Mammary epithelial cell (primary cell): ENCODE measurements at places on chromosomes 4 and X. TPM values are rescaled to one million over a fixed set of nuclear protein-coding genes. Genes with fewer than 3 reads are reported as not detected.
A peak's percentile ranks its signal among the peaks of the same experiment; 100 is the strongest.

DNA sequence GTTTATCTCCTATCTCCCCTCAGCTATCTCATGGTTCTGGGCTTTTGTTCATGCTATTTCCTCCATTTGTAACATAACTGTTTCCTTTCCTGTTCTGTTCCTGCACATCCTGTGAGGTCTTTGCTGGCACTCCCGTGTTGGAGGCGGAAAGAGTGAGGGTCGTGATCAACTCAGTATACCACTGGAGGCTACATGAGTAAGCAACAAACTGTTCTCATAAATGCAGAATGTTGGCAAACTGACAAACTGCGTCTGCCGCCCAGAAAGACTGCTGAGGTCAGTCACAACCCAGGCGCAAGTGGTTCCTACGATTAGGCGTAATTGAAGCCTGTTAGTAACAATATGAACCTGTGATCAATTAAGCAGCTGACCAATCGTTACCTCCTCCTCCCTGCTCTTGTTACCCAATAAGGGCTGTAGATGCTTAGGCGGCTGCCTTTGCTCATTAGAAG is 48.8 kb downstream of the C4orf33 start:
- no peak for DNase-seq

- DNase-seq = no peak
Observed at GRCh38 chr4:6529021-6529420, 46.0 kb upstream of the MAN2B2 start.

DNA sequence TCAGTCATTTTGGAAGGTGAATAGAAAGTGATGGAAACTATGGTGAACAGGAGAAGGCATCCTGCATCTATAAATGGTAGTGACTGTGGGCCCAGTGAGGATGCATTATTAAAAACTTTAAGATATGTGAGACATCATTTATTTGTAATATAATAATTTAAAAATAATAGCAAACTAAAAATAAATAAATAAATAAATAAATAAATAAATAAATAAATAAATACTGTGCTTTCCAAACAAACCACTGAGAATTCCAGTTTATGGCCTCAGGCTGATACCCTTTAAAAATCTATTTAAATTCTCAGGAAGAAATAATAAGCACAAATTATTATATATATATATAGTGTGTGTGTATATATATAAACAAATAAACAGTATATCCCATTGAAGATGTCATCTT is 248.0 kb upstream of the DCAF8L1 start:
- DNase-seq = no peak

DNA sequence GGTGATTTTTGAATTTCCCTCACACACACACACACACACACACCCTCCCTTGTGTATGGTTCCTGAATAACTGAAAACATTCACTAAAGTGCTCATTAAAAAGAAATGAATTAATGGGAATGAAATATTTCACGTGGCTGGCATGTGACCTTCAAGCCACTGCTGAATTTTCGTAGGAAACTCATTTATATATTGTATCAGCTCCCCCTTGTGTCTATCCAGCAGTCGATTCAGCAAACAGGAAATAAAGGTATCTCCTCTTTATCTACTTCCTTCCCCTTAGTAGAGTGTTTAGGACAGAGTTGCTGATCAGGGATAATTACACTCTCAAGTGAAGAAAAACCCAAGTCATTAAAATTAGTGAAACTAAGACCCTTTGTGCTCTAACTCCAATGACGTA is 912.6 kb upstream of the LCORL start:
- DNase-seq = peak; percentile 2

DNA sequence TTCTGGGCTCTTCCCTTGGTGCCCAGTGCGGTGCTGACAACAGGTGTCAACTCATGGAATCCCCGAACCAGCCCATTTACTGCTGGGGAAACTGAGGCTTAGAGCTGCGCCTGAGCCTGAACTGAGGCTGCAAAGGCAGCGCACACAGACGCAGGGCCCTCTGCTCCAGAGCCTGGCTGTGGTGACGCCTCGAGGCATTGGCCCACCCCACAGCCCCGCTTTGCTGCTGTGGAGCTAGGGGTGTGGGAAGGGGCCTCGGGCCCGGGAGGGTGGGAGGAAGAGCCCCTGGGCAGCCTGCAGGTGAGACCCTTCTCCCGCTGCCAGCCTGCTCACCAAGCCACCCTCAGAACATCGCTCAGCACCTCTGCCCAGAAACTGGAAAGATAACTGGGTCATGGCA is 97.4 kb upstream of the LRPAP1 start:
- DNase-seq = no peak

- DNase-seq = peak; percentile 73
Observed at GRCh38 chr4:37873386-37873785, 17.5 kb upstream of the TBC1D1 start.

GRCh38 chr4:163815776-163816175 is 321.3 kb downstream of the TMA16 start:
- no peak for DNase-seq

- no peak for DNase-seq
Observed at GRCh38 chrX:24789047-24789446, 95.3 kb downstream of the POLA1 start.

GRCh38 chrX:150982235-150982787 is 824 bp upstream of the HMGB3 start:
- no peak for DNase-seq

DNA sequence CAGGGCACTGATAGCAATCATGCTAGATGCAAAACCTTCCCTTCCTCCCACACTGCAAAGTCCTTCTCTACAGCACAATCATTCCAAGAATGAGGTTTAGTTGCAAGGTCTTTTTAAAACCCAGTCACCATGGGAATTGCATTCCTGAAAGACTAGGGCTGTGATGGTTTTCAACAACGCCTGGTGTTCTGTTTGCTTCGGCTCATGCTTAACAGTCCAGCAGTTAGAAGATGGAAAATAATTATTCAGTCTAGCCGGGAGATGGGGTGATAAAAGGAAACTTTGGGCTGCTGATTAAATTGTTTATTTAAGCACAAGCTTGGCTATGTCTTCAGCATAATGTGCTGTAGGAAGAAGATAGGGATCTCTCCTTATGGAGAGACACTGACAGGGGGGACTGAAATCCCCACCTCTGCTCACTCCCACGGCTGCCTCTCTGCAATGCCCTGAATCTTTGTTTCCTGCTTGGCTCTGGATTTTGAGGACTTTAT is 211.4 kb downstream of the MID1IP1 start:
- DNase-seq = no peak

DNA sequence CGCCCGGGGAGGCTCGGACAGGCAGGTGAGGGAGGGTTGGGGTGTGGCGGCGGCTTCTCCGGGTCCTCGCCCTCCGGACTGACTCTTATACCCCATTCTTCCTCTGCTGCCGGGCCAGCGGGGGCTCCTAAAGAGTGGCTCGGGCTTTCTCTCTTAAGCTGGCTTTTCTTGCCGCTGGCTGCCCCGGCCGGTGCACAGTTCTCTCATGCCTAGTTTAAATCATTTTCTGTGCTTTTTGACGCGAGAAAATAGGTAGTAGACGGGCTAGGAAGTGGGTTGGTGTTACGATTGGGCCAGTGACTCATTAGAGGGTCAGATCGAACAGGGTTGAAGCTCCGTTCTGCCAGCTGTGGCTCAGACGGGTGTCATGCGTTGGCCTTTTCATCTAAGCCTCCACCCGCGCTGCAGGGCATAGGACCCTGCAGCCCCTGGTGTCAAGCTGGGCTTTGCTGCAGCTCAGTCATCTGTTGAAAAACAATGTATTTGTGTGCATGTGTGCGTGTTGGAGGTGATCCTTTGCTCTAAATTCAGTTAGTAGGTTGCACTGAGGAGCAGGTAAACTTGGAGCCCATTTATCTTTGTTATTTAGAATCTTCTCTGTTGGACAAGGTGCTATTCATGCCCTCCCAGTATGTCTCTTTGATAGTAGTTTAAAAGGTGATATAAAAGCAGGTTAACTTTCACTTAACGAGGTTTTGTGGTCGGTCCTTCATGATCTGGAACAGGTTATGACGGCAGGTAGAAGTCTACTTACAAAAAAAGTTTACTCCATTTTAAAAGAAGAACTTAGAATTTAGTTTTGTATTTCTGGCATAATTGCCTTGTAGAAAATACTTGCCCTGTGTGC is 802 bp downstream of the BMP2K start:
- peak; percentile 80 for DNase-seq

- DNase-seq = no peak
Observed at GRCh38 chr4:14883166-14883565, 119.1 kb upstream of the CPEB2 start.

DNA sequence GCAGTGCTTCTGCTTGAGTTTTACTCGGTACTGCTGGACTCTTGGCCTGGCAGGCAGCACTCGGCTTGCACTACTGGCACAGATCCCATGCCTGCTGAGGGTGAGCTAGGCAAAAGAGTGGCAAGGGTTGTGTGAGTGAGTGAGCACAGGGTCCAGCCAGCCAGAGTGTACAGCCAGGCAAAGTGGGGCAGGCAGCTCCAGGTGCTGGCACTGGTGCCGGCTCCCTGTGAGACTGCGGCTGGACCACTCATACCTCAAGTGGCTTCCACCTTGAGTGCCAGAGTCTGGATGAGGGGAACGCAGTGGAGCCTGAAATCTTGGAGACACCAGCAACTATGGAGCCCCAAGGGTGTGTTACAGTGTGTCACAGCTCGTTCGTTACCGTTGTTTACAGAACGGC is 1451.9 kb upstream of the AGA start:
- DNase-seq = no peak

DNA sequence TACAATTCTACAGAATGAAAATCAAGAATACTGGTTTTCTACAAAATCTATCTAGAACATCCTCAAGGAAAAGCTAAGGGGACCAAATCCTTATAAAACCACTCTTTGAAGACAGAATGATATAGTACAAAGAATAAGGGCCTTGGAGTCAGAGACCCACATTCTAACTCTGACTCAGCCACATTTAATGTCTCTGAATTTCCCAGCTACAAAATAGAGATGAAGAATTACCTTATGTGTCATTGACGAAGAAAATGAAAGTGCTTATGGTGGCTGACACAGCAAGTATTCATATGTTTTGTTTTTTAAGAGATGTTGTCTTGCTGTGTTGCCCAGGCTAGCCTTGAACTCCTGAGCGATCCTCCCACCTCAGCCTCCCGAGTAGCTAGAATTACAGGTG is 35.9 kb upstream of the CXorf38 start:
- no peak for DNase-seq

GRCh38 chr4:150648123-150648522 is 66.2 kb downstream of the MAB21L2 start:
- no peak for DNase-seq

DNA sequence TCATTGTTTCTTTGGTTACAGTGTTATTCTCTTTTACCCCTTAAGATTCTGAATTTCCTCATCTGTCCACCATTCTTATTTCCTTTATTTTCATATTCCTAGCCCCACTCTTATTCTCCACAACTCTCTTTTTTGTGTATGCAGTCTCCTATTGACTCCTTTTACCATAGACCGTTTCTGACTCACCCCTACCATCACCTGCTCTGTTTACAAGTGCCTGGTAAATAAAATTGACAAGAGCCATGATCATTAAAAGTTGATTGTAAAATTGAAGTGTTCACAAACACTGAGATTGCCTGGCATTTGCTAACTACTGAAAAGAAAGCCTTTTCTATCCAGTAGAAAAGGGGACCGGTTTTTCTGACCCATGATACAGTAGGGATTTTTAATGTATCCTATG is 54.4 kb downstream of the MRPL1 start:
- no peak for DNase-seq

DNA sequence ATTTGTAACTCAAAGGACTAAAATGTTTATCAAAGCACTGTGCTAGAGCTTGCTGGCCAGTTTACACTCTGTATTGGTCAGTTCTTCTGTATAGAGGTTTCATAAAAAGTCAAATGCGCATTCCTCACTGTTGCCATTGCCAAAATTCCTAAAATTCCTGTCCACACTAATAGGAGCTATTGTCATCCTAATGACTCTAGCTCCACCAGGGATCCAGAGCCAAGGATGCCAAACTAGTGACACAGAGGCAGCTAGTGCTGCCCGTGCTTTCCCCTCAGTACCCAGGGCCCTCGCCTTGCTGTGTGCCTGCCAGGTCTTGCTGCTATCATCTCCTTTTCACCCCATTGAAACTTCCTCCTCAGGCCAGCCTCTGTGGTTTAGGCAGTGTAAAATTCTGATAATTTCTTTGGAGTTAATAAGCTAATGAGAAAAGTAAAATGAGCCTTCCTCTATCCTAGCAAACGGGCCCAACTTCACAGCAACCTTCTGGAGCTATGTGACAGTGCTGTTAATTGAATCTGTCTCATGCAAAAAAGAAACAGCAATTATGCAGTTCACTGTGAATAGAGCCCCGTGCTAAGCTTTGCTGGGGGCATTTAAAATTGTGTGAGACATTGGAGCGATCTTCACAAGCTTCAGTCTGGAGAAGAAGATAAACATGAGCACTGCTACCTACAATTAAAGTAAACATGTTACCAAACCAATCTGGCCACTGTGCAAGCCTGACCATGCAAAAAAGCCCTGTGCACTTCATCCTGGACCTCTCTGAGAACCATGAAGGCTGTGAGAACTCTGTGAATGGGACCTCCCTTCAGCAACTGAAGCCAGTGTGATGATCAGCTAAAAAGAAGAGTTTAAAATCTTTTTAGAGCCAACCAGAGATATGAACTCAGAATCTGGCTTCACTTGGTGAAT is 43.1 kb upstream of the FGF2 start:
- DNase-seq = peak; percentile 87

- no peak for DNase-seq
Observed at GRCh38 chr4:112717856-112718255, 80.9 kb downstream of the LARP7 start.

- no peak for DNase-seq
Observed at GRCh38 chrX:110346681-110347080, 12.0 kb upstream of the RTL9 start.

GRCh38 chrX:21905953-21906352 is 34.6 kb upstream of the SMS start:
- DNase-seq = no peak

- DNase-seq = no peak
Observed at GRCh38 chrX:16842684-16843083, 27.5 kb downstream of the RBBP7 start.

DNA sequence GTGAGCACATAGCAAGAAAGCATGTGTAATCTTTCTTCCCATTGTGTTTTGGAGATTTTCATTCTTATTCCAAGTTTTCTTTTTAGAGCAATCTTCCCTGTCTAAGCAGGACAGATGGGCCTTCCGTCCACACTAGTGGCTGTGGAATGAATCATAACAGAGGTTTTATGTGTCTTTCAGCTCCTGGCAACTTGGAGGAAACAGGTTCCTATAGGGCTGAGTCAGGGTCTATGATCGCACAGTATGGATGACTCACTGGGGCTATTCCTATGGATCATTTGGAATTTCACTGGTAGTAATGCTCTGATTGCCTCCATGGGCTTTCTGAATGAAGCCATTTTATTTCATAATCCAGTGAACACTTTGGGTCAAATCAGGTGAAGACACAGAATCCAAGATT is 51.8 kb upstream of the CBLL2 start:
- peak; percentile 80 for DNase-seq

Gene SPATA18
- polyA plus RNA-seq = 12.1 TPM

Gene MAGEA12
- not detected for polyA plus RNA-seq

Gene KCTD8
- polyA plus RNA-seq = 0.15 TPM

Gene MAB21L2
- polyA plus RNA-seq = not detected

Gene ARAP2
- polyA plus RNA-seq = 2.8 TPM

Gene PLRG1
- polyA plus RNA-seq = 94.5 TPM

Gene LRAT
- polyA plus RNA-seq = 9.9 TPM

Gene ARMCX4
- polyA plus RNA-seq = 0.16 TPM

Gene TDO2
- polyA plus RNA-seq = not detected

Gene CD38
- polyA plus RNA-seq = 0.01 TPM

Gene CCKAR
- polyA plus RNA-seq = not detected

Gene HS3ST1
- 6.6 TPM for polyA plus RNA-seq

Gene IBSP
- polyA plus RNA-seq = not detected

Gene HMX1
- not detected for polyA plus RNA-seq

Gene ABCB7
- polyA plus RNA-seq = 12.8 TPM

Gene ZNF182
- 1.2 TPM for polyA plus RNA-seq

Gene SMIM31
- not detected for polyA plus RNA-seq
